ENCODE measurements at places on chromosomes 3 and 15. TPM values are rescaled to one million over a fixed set of nuclear protein-coding genes. Genes with fewer than 3 reads are reported as not detected.

Gene CIDEC
- total RNA-seq: not detected

Gene FSTL1
- 957 TPM for total RNA-seq

Gene RAB5A
- total RNA-seq: 87.8 TPM

Gene CILP
- not detected for total RNA-seq

Gene GPR62
- total RNA-seq: not detected

Gene HPS3
- total RNA-seq: 31.3 TPM

Gene ATP13A5
- total RNA-seq: not detected

Gene BHLHE40
- total RNA-seq: 119 TPM

Gene FRMD5
- 13.5 TPM for total RNA-seq

Gene PLXNA1
- total RNA-seq: 98.0 TPM

Gene LTF
- total RNA-seq: 0.14 TPM

Gene SLC2A2
- not detected for total RNA-seq

Gene GOLGA8B
- 24.5 TPM for total RNA-seq

Gene C3orf20
- total RNA-seq: under 0.01 TPM

Gene LAMB2
- total RNA-seq: 395 TPM

Gene SHC4
- total RNA-seq: 4.0 TPM

Gene CEP152
- 5.0 TPM for total RNA-seq

Gene BFSP2
- not detected for total RNA-seq

Gene PP2D1
- total RNA-seq: not detected

Gene TRAT1
- total RNA-seq: not detected

Gene P2RY1
- under 0.01 TPM for total RNA-seq

Gene CACNA2D3
- not detected for total RNA-seq

Gene NMD3
- total RNA-seq: 67.0 TPM

Gene GHRL
- total RNA-seq: not detected

Gene CLSTN2
- under 0.01 TPM for total RNA-seq

Gene DMXL2
- 42.7 TPM for total RNA-seq

Gene NR1I2
- under 0.01 TPM for total RNA-seq

Gene POLR2M
- total RNA-seq: 151 TPM

Gene PLSCR5
- not detected for total RNA-seq

Gene TRH
- total RNA-seq: not detected

All from placental pericyte (primary cell).